ENCODE measurements at places on chromosomes 2 and 18.

DNA sequence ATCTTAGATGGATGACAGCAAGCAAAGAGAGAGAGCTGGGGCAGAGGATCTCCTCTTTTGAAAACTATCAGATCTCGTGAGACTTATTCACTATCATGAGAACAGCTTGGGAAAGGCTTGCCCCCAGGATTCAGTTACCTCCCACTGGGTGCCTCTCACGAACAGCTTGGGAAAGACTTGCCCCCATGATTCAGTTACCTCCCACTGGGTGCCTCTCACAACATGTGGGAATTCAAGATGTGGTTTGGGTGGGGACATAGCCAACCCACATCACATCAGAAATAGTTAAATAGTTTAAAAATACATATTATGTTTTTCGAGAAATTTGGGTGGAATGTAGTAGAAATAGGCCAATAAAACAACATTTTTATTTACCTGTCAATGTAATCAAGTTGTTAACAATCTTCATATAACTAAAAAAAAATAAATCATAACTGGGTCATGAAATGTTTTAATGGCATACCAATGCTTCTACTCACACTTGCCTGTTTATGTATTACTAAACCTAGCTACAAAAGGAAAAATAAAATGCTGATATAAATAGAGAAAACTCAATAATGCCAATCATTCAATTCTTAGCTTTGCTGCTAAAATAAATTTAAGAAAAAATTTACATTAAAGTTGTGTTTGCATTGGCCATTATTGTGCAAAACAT is 608.9 kb downstream of the SUCLG1 start:
- no peak for DNase-seq

- no peak for DNase-seq
Measured at GRCh38 chr2:148903979-148904378, 29.0 kb downstream of the KIF5C start.

- no peak for DNase-seq
Measured at GRCh38 chr18:69943021-69943420, 4.7 kb downstream of the CD226 start.

GRCh38 chr2:11590193-11590592 is 56.3 kb downstream of the GREB1 start:
- no peak for DNase-seq

- peak; percentile 55 for DNase-seq
Measured at GRCh38 chr2:44942304-44943030, 965 bp downstream of the SIX3 start.

DNA sequence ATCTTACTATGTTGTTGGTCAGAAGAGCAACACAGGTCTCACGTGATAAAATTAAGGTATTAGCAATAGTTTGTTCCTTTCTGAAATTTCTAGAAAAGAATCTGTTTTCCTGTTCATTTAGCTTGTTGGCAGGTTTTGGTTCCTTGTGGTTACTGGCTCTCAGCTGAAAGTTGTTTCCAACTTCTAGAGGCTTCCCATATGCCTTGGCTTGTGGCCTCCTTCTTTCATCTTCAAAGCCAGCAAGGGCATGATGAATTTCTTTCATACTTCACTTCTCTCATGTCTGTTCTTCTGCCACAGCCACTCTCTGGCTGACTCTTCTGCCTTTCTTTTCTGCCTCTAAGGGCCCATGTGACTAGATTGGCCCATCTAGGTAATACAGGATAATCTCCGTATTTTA is 193.7 kb downstream of the TRIB2 start:
- no peak for DNase-seq

GRCh38 chr2:179898873-179899272 is 37.5 kb upstream of the ZNF385B start:
- DNase-seq: peak; percentile 73

GRCh38 chr2:117936871-117937428 is 76.9 kb downstream of the CCDC93 start:
- peak; percentile 43 for DNase-seq

DNA sequence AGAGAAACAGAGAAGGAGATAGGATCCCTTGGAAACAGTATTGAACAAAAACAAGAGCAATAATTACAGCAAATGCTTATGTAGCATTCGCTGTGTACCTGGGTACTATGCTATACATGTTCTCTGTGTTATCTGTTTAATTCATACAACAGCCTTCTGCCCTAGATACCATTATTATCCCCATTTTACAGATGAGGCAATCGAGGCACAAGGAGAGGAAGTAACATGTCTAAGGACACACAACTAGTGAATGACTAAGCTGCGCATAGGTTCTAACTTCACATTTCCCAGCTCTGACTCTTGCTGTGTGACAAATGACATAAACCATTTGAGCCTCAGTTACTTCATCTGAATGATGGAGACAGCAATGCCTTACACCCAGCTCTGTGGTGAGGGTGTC is 70.5 kb downstream of the VSNL1 start:
- DNase-seq: no peak

- no peak for DNase-seq
Measured at GRCh38 chr2:14960686-14961324, 328.3 kb downstream of the LRATD1 start.

GRCh38 chr2:21055879-21056790 is 12.3 kb upstream of the APOB start:
- no peak for DNase-seq

DNA sequence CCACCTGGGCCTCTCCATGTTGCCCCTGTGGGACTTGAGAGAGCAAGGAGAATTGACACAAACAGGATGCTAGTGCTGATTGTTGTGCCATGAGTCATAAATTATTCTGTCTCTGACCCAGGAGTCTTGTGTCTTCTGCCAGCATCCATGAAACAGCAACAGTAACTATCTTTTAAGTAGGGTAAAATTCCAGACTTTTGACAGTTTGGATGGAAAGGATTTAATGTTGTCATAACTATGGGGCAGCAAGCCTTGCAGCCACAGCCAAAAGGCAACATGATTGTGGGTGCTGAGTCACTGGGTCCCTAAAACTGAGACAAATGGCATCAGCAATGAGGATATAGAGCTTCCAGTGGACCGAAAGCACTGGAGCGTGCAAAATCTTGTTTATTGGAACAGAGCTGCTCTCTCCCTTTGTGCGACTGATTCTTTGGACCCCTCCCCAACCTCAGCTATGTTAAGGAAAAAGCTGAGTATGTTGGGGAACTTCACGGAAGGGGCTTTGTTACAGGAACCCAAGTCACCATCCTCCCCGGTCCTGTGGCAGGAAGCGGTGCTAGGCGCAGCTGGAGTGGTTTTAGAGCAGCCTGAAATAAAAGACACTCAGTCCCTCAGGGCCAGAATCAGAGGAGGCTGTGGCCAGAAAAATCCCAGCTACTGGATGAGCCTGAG is 9.6 kb upstream of the ITPRIPL1 start:
- DNase-seq: no peak

GRCh38 chr2:147826278-147827087 is 18.3 kb upstream of the ACVR2A start:
- DNase-seq: no peak

DNA sequence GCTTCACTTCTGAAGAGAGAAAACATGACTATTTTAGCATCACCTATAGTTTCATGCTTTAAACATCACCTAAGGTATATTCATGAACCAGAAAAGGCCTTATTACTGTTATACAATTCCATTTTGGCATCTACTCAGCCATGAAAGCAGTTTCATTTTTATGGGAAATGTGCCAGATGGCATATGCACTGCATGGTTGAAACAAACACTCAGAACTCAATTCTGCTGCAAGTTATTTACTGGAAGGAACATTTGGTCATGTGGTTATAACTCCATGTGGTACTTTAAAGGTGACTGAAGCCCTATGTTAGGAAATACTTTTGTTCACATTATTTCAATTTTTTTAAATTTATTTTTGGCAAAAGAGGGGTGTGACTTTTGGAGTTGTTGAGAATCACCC is 287.5 kb upstream of the CRIM1 start:
- no peak for DNase-seq

DNA sequence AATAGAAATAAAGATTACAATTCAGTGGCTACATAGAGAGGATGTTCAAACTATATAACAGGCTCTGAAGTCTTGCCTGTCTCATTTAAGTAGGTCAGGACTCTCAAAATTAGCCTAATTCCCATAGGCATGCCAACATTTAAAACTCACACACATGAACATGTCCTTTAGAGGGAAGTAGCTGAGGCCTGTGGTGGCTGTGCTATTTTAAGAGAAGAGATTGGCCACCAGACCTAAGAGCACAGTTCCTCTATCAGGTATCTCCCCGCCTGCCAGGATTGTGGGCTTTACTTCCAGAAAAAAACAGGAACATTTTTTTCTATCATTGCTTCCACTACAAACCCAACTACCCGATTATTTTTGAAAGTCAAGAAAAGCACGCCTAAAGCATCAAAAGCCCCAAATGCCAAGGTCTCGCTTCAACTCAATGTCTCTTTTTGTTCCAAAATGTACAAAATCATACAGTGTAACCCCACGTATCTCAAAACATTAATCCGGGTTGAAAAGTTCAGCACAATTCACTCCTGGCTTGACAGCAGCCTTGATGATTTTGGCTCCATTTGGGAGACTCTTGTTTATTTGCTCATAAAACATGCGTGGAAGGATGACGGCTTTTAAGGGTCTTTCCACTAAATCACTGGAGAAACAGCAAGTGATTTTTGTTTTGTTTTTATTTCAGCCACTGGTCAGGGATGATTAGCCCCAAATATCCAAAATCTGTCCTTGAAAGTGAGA is 15.3 kb downstream of the FHL2 start:
- no peak for DNase-seq

DNA sequence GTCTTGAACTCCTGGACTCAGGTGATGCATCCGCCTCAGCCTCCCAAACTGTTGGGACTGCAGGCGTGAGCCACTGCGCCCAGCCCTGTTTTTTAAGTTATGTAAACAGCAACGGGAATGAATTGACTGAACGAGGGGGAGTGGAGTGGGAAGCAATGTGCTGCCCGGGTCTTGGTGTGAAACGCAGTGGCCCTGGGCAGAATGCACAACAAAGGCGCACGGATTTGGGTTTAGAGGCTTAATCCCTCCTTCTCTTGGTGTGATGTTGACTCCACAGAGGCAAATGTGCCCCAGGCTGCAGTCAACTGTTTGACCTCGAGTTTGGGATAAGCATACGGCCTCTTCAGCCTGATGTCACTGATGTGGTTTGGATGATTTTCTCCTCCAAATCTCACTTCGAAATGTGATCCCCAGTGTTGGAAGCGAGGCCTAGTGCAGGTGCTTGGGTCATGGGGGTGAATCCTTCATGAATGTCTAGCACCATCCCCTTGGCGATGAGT is 97.4 kb downstream of the AGAP1 start:
- DNase-seq: peak; percentile 29

DNA sequence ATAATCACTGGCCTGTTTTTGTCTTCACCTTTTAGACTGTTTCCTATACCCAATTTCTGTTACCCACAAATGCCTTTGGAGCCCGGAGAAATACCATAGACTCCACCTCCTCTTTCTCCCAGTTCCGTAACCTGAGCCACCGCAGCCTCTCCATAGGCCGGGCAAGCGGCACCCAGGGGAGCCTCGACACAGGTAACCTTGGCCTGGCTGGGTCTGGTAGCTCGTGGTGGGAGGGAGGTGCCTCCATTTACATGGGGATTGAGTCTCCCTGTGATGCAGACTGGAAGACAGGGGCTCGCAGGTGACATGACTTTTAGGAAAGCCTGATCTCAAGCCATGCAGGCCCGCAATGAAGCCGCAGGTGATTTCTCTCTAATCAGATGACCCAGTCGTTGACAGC is 100.6 kb downstream of the CABLES1 start:
- no peak for DNase-seq

DNA sequence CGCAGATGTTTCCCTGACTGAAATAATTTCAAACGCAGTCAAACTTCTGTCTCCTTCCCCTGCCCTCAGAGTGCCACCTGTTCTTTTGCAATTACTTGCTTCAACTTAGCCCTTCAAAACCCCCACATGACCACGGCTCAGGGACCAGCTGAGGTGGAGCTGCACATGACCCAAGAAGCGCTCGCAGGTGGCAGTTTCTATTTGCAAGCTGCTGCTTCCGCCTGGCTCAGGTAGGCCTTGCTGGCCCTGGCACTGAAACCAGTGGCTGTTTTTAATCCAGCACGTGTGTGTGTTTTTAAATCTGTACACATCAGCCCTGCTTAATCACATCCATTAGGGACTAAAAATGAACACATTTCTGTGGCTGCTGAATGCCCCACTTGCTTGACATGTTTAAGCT is 95.3 kb downstream of the CCDC93 start:
- no peak for DNase-seq

GRCh38 chr2:219078951-219079350 is 18.2 kb upstream of the IHH start:
- DNase-seq: no peak

DNA sequence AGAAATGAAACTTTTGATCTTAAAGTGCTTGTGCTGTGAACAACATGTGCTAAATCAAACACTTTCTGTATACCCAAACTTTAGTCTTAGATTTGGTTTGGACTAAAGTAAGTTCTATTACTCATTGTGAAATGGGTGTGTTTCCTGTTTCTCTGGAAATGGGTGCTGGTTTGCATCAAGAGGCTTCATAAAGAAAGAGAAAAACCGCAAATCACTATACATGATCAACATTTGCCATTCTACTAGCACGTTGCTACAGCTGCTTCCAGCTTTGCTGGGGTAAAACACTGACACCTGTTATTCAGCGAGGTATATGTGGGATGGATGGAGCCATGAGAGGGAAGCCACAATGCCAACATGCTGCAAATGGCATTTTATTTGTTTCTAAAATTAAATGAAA is 547.0 kb upstream of the ACVR2A start:
- no peak for DNase-seq

GRCh38 chr2:31398881-31399280 is 15.7 kb downstream of the XDH start:
- no peak for DNase-seq

DNA sequence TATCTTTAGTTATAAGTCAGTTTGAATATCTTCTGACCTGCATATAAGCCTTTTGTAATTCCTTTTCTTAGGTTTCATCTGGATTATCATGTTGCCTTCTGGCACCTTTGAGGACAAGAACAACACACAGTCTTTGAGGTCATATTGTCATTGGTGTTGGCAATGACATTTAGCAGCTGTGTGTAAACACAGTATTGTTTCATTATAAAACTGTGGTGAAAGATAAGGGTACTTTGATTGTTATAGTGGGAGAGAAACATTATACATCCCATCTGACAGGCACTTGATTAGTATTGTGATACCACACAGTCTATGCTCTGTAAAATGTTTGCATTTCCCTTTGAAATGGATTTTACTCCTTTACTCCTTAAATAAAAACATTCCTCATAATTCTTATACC is 313.5 kb downstream of the RPRM start:
- DNase-seq: no peak

DNA sequence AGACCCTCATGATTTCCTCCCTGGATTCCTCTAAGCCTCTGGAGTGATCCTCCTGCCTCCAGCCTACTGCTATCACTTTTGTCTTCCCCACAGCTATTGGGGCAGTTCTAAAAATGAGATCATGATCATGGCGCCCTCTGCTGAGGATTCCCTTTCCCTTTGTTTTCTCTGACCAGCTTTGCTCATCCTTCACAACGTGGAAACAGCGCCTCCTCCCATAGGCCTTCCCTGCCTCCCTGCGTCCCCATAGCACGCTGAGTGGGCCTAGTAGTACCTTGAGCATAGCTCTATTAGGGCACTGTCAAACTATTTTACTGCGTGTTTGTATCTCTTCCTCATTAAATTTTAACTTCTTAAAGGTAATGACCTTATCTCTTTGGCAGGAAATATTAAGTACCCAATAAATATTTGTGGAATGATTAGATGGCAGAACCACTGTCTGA is 207.0 kb upstream of the FANCL start:
- DNase-seq: peak; percentile 89

- DNase-seq: no peak
Measured at GRCh38 chr2:64853894-64854293, 135.3 kb upstream of the SLC1A4 start.

- no peak for DNase-seq
Measured at GRCh38 chr2:188919824-188920223, 54.3 kb upstream of the COL3A1 start.

GRCh38 chr2:118737684-118738083 is 109.8 kb downstream of the EN1 start:
- no peak for DNase-seq
